ENCODE measurements at places on chromosomes 1 and 21.

DNA sequence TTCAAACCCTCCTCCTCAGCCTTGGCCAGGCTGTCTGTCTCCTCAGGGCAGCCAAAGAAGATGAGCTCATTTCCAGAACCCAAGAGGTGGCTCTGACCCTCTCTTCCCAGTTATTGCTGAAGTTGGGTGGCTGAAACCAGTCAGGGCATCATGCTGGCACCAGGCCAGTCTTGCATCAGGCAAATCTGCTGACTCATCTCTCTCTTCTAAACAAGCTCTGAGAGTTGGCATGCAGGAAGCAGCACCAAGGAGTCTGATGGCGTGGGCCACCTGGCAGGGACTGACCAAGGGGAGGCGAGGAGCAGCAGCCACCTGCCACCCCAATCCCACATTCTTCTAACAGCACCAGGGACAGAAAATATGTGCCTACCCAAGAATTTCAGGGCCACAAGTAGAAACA lies 104.8 kb upstream of the ATP1A1 start:
- DNase-seq, result no peak

DNA sequence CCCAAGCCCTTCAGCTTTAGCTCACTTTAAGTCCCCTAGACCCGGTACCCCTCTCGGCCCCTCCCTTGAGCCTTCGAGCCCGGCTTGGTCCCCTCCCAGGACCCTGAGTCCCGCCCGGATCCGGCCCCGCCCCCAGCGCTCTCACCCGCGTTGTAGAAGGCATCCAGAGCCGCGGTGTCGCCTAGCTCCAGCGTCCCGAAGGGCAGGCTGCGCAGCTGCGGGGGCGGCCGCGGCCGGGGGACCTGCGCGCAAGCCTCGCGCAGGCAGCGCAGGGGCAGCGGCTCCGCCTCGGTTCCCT lies 699 bp downstream of the MAP3K6 start:
- DNase-seq, result peak; percentile 91

GRCh38 chr1:69290291-69290690 lies 277.4 kb upstream of the LRRC7 start:
- DNase-seq, result no peak

- peak; percentile 79 for DNase-seq
Observed at GRCh38 chr1:167791281-167792187, 69.8 kb downstream of the MPZL1 start.

DNA sequence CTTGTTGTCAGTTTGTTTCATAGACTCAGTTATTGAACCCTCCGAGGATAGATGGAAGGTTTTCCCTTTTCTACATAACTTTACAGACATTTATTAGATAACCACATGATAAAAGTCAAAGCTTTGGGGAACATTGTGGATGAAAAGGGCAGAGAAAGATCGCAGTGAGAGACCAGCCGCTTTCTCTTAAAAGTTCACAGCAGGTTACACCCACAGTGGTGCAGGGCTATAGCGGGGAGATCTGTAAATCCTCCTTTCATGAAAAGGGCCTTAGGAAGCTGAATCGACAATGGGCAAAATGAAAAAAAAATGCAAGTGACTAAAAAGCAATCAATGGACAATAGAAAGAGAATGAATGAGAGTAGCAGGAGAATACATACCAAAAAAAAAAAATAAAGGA lies 218.6 kb downstream of the GRIK1 start:
- DNase-seq, result no peak

GRCh38 chr21:35408401-35408800 lies 359.3 kb upstream of the RUNX1 start:
- no peak for DNase-seq

DNA sequence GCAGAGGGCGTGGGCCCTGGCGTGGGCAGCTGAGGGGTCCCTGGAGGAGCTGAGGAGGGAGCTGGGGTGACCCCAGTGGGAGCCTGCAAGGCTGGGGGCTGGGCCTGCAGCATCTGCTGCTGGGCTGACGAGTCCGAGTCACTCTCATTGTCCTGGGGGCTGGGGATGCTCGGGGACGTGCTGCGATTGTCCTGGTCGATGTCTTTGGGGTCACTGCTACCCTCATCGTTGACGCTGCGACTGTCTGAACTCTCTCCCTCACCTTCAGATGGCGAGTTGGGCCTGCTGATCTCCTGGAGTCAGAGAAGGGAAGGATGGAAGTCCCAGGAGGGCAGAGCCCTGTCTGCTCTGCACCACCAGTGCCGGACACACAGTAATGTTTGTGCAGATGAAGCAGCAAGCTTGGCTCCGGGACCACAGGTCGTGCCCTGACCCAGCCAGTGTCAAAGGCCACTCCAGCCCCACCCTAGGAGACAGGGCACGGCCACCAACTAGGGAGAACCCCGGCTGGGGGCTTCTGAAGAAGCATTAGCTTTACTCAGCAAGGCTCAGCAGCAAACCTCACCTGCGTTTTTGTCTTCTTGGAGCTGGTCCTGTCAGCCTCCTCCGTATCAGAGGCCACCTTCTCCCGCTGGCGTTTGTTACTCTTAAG lies 43.4 kb downstream of the SLC45A1 start:
- no peak for DNase-seq

All from mesendoderm (in vitro differentiated cells).